ENCODE measurements at places on chromosomes 16 and 17.

- no peak for DNase-seq
These were observed 108.1 kb upstream of the CDC42EP4 start for GRCh38 chr17:73419881-73420280.

GRCh38 chr17:81400154-81400977, 5.1 kb downstream of the BAHCC1 start:
- peak; percentile 83 for DNase-seq

GRCh38 chr17:56756536-56756935, 77.2 kb downstream of the C17orf67 start:
- DNase-seq: no peak

DNA sequence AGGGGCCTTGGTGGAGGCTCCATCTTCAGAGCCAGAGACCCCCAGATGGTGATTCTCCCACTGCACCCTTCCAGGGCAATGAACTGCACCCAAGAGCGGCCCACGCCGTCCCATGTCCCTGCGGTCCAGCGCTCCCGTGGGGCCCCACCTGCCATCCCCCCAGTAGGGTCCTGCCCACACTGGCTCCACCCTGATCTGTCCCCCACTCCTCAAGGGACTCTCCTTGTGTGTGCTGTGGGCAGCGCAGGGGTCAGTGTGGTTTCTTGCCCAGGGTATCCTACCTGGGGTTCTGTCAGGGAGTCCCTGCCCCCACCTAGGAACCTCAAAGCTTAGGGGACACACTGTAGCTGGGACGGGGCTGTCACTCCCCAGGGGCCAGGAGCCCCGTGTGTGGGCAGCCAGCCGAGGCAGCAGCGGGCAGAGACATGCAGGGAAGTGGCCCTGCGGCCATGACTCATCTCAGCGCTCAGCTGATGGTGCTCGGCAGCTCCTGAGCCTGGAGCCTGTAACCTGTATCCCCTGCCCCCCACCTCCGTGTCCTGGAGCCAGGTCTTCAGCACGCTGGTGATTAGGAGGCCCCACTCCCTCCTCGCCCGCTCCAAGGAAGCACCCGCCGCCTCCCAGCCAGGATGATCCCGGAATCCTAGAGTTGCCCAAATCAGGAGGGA, 35.7 kb upstream of the SSTR5 start:
- DNase-seq: no peak

GRCh38 chr17:27341041-27341471, 47.1 kb downstream of the WSB1 start:
- DNase-seq: no peak

- peak; percentile 94 for DNase-seq
These were observed 84.9 kb downstream of the HS3ST2 start for GRCh38 chr16:22898874-22899348.

DNA sequence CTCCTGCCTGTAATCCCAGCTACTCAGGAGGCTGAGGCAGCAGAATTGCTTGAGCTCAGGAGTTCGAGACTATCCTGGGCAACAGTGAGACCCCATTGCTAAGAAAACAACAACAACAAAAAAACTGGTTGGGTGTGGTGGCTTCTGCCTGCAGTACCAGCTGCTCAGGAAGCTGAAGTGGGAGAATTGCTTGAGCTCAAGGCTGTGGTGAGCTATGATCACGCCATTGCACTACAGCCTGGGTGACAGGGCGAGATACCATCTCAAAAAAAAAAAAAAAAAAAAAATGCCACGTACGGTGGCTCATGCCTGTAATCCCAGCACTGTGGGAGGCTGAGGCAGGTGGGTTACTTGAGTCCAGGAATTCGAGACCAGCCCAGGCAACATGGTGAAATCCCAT, 34.1 kb downstream of the NME2 start:
- DNase-seq: no peak

- DNase-seq: peak; percentile 77
These were observed 16.4 kb upstream of the GLG1 start for GRCh38 chr16:74623214-74623838.

GRCh38 chr16:23174622-23175021, 7.9 kb upstream of the SCNN1G start:
- no peak for DNase-seq

DNA sequence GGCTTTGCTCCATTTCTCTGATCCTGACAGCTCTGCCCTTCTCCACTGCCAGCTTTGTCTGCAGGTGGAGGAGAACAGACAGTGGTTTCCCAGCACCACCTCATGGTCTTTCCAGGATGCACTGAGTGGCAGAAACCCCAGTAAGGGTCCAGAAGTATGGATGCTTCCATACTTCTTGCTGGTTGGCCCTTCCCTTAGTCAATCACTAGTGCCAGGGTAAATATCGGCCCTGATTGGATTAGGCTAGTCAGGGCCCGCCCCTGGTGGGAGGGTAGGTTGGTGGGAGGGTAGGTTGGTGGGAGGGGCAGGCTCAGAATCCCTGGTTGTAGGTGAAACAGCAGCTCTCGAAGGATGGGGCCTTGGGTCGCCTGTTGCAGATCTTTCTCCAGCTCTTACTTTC, 10.2 kb downstream of the RNF213 start:
- DNase-seq: peak; percentile 48

DNA sequence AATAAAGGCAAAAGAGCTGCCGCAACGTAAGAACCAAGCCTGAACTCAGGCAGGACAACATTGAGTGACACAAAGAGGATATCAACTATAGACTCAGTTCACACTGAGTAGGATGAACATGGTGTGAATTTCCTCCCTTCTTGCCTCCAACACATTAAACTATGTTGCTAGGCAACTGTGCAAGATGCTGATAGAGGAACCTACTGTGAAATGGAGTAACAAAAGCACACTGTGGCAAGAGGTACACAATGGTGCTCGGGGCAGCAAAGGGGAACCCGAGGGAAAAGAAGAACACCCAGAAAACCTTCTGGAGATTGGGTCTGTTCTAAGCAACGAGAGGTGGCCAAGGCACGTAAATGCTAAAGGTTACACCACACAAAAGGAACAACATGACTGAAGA, 34.1 kb downstream of the GRB2 start:
- DNase-seq: peak; percentile 45

DNA sequence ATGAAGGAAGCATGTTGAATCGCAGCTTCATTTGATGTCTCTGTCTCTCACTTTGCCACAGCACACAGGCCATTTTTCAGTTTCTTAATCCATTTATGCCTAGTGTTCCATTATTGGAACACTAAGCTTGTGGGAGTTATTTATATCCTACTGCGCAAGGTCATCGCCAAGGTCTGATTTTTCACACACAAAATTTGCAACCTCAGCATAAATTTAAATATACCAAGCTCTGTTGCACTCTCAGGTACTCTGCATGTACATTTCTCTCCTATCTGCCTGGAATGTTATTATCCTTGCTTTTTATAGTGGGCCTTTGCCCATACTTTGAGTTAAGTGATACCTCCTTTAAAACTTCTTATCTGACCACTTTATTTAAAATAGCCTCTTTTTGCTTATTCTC, 519.2 kb upstream of the TOM1L1 start:
- DNase-seq: no peak

DNA sequence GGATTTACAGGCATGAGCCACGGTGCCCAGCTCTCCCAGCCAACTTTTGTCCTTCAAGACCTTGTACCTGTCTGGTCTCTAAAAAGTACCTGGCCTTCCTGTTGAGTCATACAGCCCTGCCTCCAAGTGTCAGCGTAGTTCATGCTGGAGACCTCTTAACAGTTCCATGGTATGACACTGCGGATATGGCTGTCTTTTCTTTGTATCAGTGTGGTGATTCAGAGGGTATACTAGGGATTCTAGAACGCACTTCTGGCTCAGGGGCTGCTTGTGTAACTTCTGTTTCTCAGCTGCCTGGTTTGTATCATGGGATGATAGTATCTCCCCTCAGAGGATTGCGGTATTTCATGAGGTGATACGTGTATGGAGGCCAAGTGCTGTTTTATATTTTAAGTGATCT, 2.0 kb upstream of the TMEM11 start:
- DNase-seq: no peak

DNA sequence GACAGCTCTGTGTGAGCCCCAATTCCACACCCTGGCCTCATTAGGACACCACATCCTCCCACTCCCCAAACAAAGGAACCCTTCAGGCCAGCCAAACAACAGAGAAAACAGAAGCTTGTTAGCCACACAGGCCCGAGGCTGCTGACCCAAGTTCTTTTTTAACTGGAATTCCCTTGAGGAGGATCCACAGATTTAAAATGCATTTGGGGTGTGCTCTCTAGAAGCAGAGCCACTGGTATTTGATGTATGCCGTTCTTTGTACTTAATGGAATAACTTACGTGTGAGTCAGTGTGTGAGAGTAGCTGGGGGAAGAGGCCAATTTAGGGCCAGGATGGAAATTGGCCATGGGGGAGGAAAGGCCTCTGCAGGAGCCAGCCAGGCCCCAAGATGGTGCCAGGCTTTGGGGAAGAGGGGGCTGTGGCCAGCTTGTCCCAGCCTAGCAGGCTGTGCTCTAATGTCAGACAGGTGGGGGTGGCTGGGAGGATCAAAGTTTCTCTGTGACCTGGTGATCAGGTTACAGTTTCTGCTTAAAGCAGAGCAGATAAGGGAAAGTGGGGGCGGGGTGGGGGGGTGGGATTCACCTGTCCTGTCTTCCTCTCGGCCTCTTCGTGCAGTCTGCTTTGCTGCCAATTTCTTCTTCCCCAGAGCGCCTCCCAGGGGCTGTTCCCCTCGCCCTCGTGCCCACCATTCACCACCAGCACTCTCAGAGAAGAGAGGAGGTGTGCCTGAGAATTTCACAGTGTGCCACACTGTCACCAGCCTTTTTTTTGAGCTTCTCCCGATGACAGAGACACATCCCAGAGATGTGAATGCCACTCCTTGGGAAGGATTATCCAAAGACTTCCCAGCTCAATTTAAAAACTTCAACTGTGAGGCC, 50.8 kb downstream of the TOM1L2 start:
- DNase-seq: peak; percentile 74

DNA sequence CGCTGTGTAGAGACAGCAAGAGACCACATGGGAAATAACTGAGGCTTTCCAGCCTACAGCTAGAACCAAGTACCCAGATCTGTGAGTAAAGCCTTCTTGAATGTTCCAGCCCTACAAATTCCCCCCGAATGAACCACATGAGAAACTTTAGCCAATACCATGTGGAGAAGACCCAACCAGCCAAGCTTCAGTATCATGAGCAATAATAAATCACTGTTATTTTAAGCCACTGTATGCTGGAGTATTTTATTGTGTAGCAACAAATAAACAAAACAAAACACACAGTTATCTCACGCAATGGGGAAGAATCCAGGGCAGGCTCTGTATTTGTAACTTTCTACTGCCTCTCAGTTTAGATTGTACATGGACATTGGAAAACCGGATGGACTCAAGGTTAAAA, 426.2 kb downstream of the CDH11 start:
- no peak for DNase-seq

DNA sequence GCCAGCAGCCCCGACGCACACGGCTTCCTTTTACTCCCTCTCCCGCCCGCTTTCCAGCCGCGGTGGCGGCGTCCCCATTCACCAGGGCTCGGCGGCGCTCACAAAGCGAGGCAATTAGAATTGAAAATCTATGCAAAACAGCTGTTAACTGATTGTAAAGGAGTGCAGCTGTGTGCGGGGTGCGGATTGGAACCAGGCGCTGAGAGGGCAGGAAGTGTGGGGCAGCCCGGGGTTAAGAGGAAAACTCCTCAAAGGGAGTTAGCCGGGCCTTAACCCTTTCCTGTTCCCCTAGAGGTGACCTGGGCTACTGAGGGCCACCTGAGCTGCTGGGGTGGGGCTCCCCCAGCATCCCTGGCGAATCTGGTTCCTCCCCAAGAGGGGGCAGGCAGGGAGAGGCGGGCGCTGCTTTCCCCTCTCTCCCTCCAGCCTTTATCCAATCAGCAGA, 5.8 kb upstream of the GSE1 start:
- peak; percentile 91 for DNase-seq

GRCh38 chr16:3646348-3646920, 8.1 kb upstream of the DNASE1 start:
- no peak for DNase-seq

DNA sequence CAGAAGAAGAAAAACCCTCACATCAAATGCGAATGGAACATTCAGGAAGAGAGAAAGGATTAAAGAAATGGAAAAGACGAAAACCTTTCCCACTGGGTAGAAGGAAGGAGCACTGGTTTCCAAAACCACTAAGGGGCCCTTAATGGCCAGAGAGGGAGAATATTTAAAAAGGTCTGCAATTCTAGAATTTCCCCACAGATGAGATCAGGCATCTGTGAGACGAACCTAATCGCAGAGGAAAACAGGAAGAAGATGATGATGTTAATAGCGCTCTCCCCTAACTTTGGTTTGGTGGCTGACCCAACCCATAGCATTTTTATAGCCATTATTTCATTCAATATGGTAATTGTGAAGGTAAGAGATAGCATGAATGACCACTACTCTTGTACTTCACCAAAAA, 32.8 kb downstream of the XYLT1 start:
- no peak for DNase-seq

DNA sequence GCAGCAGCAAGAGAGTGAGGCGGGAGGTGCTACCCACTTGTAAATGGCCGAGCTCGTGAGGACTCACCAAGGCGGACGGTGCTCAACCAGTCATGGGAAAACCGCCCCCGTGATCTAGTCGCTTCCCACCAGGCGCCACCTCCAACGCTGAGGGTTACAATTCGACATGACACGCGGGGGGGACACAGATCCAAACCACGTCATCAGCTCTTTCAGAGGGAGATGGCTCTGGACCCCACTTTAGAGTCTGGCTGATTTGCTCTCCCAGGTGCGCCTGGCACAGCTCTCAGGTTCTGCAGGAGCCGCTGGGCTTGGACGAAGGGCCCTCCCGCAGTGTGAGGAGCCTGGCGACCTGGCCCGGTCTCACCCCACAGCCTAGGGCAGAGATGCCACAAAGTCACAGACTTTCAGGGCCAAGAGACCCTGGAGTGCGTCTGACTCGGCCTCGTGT, 21.1 kb upstream of the DOC2B start:
- DNase-seq: no peak

DNA sequence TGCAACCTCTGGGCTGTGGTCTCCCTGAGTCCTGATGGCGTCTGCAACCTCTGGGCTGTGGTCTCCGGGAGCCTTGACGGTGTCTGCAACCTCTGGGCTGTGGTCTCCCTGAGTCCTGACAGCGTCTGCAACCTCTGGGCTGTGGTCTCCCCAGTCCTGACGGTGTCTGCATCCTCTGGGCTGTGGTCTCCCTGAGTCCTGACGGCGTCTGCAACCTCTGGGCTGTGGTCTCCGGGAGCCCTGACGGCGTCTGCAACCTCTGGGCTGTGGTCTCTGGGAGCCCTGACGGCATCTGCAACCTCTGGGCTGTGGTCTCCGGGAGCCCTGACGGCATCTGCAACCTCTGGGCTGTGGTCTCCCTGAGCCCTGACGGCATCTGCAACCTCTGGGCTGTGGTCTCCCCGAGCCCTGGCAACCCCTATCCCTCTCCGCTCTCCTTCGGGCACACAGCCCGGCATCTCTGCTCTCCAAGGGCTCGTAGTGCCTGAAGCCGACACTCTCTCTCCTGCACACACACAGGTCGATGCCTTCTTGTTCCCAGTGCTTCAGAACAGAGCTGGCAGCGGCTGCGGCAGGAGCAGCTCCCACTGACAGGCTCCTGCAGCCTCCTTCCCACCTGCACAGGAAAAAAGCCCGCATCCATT, 45.6 kb downstream of the METRNL start:
- no peak for DNase-seq
